GM12892 (cell line): ENCODE measurements at places on chromosomes 16 and 17.

DNA sequence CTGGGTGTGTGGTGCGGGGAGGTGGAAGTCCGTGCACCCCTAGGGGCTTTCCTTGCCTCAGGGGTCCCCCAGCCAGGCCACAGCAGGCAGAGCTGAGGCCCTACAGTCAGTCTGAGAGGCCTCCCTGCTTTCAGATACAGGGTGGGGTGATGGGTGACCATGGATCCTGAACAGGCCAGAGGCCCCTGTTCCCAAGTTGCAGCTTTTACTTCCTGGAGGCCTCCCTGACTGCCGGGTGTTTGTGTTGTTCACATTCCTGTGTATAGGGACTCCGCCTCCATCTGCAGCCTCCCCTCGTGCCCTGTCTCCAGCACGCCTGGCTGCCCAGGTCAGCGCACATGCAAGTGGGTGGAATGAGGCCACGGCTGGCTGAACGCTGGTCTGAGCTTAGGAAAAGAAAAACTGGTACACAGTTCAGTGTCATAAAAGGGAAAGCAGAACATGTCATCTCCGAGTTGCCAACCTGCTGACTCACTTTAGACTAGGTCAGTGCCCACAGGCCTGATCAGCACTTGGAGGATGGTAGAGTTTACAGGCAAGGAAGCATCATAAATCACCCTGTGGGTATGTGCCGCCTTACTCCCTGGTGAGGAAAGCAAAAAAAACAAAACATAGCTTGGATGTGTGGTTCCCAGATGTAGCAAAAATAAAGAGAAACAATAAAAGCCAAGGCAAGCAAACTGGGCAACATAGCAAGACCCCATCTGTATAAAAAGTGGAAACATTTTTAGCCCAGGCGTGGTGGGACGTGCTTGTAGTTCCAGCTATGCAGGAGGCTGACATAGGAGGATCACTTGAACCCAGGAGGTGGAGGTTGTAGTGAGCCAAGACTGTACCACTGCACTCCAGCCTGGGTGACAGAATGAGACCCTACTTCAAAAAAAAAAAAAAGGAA, 6.2 kb upstream of the SLC7A6 start:
- DNase-seq, result no peak

- DNase-seq, result no peak
Measured at GRCh38 chr17:51188271-51188833, 22.1 kb downstream of the NME2 start.

DNA sequence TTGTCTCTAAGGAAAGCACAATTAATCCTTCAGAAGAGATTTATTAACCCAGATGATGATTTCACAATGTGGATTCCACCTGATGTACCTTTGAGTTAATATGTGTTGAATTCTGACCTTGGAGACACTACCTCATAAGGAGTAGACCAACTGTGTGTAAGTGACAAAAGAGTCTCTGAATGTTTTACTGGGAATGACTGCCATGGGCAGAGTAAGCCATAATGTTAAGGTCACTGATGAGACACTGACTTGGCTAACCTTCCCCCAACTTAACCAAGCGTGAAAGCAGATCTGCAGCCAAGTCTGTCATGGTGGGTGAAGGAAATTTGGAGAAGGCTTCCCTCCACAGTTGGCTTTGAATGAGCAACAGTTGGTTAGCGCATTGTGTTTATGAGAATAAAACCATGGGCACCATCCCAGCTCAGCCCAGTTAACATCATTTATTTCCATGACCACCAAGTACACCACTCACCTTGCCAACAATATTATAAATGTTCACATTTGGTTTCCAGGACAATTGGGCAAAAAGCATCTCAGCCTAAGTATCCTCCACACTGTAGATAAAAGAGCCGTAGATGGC, 618.5 kb downstream of the KCNJ2 start:
- no peak for DNase-seq

- no peak for DNase-seq
Measured at GRCh38 chr16:68348639-68349445, 38.0 kb downstream of the PRMT7 start.
